ENCODE measurements at places on chromosomes 1 and 21.

DNA sequence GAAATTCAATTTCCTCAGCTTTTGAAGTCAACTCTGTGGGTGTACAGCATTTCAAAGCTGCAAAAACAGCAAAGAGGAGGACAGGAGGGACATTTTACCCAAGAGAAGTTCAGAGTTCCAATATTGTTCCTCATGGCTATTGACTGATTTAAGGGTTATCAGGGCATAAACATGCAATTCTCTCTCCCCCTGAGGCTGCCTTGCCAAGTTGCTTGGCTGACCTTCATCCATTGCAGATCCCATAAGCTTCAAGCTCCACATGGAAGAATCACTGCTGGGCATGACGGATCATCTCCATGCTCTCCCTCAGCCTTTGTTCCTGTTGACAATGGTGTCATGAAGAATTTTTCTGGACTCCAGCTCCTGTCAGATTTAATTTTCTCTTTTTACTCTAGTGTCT is 115.2 kb upstream of the SERBP1 start:
- DNase-seq: no peak

DNA sequence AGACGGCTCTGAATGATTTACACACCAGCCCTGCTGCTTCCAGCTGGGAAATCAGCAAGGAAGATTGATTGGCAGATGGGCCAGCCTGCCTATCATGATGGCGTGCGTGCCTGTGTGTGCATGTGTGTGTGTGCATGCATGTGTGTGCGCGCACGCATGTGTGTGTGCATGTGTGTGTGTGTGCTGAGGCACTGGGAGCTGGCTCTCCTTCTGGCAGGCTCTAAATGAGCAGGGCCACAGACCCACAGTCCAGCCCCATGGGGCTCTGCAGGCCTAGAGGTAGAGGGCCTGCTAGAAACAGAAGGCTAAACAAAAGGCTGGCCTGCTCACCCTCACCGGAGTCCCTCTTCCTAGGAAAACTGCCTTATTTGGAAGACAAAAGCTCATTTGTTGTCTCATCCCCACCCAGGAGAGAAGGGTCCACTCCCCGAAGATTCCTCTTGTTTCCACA is 6.0 kb downstream of the KLHDC8A start:
- DNase-seq: no peak

GRCh38 chr1:158257888-158258287 is 3.7 kb downstream of the CD1A start:
- DNase-seq: no peak

DNA sequence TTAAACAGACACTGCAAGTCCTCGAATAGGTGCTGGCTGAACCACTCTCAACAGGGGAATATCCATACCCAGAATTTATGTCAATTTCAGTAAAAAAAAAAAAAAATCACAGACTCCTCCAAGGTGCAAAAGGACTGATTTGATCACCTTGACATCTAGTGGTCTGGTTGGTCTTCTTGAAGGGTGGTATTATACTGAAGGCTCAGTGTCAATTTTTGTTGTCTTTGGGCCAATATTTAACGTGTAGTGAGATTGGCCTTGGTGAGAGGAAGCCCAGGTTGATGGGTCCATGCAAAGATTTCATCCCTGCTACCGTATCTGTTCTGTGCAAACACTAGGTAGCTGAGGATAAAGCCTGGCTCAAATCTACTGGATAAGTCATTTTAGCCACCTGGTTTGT is 4.0 kb upstream of the GBP5 start:
- no peak for DNase-seq

- no peak for DNase-seq
These were observed 4.3 kb downstream of the INTS7 start for GRCh38 chr1:212030936-212031528.

DNA sequence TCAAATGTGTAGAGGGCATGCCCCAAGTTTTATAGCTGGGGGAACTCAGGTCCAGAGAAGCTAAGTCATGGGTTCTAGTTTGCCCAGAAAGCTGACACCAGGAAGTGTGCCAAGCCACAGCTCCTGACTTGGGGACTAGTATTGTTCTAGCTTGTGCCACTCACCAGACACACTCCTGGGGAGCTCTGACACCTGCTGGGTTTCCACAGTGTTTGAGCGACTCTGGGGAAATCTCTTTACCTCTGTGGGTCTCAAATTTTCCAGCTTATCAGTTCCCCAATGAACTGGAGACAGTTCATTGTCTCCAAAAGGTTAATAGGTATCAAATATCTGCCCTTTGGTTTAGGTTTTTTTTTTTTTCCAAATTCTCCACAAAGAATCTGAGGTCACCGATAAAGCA is 4.2 kb downstream of the KISS1 start:
- no peak for DNase-seq

DNA sequence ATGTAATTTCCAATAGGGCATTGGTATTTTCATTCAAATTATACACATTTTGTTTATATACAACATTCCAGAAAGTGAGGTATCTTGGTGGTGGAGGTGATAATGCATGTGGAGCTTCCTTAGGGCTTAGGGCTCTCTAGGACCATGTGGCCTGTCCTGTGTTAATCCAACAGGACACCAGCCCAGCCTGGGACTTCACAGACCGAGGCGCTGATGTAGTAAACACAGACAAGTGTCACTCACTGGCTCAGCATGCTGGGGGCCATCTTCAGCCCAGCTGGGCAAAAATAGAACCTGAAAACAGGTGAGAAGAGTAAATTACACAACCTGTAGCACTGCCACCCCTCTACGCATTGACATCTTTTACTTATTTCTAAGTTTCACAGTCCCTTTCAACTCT is 66.7 kb downstream of the MAB21L3 start:
- DNase-seq: no peak

GRCh38 chr1:168442931-168443330 is 100.9 kb downstream of the XCL2 start:
- DNase-seq: no peak

DNA sequence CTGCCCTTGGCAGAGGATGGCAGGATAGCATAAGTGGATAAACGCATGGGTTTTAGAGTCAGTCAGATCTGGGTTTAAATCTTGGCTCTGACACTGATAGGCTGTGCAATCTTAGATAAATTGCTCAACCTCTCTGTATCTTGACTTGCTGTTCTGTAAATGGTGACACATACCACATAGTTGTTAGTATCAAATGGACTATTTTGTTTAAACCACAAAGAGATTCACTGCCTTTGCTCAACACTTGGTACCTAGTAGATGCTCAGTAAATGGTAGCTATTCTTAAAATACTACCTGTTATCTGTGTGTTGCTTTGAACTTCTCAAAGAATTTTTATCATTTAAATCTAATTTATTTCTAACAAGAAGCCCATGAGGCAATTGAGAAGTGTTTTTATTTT is 39.5 kb upstream of the A3GALT2 start:
- no peak for DNase-seq

DNA sequence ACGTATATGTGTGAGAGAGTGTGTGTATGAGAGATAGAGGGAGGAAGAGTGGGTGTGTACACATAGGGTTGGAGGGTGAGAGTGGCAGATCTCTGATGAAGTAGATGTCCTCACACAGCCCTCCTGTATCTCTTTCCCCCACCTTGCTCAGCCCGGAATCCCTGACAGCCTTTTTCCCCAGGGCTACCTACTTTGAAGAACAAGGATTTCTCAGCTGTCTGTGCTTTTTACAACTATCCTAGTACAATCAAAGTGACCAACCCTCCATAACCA is 29.1 kb upstream of the CADM3 start:
- DNase-seq: no peak

- DNase-seq: no peak
These were observed at the start of gene SPATC1L for GRCh38 chr21:46183910-46184624. Gene SPATC1L, minus strand, starts transcription at chr21:46184459. Its CDS starts 1,643 bp downstream, at chr21:46182816.

DNA sequence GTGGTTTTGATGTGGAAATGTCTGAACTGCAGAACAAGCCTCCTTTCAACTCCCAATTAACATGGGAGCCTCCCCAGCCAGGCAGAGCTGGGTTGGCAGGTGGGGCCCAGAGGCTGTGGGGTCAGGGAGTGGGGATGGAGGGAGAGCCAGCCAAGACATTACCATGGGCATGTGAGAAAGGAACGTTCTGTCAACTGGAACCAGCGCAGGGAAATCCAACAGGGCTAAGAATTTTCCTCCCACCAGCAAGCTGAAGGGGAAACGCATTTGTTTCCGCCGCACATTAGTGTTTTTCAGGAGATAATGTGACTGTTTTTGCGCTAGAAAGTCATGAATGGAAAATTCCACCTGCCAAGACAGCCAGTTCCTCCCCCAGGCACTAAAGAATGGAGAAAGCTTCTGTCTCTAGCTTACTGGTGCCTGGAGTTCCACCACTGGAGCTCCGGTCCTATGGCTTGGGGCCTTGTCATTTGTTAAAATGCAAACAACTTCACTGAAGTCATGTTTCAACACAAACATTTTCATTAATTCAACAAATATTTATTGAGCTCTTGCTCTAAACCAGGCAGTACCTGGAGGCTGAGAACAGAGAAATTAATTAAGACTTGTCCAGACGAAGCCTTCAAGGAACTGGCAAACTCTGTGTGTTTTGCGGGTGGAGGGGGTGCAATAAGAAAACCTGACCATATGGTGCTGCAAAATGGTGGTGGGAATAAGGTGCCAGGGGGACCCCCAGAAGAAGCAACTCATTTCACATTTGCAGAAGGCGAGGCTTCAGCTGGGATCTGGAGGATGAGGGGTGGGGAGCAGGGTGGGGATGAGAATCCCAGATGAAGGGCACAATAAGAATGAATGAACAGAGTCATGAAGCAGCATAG is 305.1 kb downstream of the MATN1 start:
- no peak for DNase-seq

DNA sequence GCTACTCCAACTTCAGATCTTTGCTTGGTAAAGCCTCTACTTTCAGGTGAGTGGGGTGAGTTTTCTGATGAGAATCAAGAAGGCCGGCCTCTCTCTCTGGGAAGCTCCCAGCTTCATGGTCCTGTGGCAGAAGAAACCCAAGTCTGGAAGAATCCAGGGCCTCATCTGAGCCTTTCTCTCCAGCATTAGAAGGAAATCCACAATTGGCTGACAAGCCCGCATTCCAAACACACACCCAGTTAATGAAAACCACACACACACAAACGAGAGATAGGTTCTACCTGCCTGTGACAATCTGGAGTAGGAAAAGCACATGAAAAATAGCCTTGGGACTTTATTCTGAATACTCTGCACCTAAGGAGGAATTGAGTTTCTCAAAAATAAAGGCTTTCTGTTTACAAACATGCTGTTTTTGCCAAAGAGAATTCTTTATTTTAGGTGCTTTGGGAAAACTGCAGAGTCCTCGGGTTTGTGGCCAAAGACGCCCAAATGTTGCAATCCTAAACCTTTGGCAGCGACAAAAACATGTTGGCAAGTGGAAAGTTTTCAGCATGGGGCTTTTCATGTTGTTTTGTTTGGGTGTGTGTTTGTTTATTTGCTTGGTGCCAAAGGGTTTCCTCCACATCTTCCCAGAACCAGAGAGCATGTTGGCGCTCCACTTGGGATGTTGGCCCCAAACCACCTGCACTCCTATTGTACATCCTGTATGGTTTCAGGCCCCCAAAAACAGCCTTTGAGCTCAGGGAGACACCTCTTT is 216.2 kb downstream of the SETD4 start:
- DNase-seq: no peak

GRCh38 chr21:41589131-41589530 is 81.2 kb upstream of the TMPRSS2 start:
- no peak for DNase-seq

DNA sequence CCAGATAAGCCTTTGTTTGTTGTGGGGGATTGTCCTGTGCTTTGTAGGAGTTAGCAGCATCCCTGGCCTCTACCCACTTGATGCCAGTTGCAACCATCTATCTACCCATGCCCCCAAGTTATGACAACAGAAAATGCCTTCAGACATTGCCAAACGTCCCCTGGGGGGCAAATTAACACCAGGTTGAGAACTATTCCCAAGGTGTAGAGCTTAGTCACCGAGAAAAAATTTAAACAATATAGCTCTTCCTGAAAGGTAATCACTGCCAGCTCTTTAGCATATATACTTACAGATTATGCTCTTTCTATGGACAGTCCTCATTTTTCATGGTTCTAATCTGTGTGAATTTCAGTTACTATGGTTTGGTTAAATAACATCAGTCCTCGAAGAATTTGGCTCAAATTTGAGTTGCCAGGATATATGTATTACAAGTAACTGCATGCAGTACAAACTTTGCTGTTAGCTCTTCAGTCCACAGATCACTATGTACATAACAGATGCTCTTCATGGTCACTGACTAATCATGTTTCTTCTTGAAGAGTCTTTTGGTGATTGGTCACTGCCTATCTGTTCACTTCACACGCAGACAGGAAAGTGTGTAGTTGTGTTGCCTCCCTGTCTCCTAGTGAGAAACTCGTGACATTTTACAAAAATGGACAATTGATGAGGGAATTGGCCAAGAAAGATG is 25.2 kb downstream of the MAPKAPK2 start:
- DNase-seq: no peak

GRCh38 chr1:89035080-89035479 is 12.4 kb upstream of the GBP3 start:
- DNase-seq: no peak

DNA sequence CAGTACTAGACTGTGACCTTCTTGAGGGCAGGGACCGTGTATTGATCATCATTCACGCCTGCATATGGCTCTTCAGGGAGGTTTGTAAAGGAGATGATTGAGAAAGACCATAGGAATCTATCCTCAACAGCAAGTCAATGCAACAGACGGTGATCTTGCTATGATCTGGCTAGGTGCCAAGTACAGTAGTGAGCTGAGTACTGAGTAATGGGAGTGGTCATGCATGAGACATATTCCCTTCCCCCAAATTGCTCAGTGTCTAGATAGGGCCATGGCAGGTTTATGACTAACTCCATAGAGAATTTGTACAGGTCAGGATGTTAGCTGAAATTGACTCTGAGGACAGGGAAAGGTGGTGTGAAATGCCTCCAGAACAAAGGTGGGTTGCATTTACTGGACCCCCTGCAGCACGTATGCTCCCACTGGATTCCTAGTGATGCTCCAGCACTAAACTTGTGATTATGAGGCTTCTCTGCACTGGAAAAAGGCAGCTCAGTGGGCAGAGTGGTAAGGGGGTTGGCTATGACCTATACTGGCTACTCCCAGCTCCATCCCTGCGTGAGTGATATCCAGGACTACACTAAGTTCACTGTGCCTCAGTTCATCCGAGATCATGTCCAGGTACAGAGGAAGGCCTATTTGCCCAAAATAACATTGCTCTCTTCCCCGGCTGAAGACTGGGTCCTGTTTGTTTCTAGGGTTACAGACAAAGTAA is 37.2 kb downstream of the KCNJ6 start:
- no peak for DNase-seq

GRCh38 chr1:116529199-116529631 is 41.6 kb downstream of the CD58 start:
- no peak for DNase-seq

DNA sequence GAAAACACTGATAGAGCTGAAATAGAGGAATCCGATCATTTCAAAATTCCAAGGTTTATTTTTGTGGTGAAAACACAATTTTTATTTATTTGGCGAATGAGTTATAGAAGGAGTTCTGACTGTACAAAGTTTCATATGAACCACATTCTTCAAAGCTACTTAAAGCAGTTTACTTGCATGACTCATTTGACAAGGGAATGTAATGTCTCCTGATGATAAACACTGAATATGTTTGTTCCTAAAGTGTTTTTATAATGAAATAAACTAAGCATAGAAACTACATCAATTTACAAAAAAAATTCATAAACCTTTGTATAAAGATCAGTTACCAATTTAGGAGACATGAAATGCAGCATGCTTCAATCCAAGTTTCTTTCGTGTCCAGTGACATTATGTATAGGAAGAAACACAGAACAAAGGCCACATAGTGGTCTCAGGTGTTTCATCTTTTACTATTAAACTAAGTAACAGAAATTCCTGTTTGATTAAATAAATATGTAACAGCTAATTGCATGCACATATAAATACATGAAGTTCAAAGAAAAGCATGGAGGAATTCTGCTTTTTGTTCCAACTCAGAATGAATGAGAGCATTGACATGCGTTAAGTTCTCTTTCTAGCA is 2.5 kb downstream of the PRKACB start:
- no peak for DNase-seq

Measured in activated CD8-positive, alpha-beta memory T cell treated with anti-CD3 and anti-CD28 coated beads, Interleukin-2, amount 50 U/mL, for 4 hours (primary cell).